ENCODE measurements at places on chromosomes 7 and 10. TPM values are rescaled to one million over a fixed set of nuclear protein-coding genes. Genes with fewer than 3 reads are reported as not detected.

GRCh38 chr10:47140761-47141348 is 159.1 kb upstream of the GDF10 start:
- no peaks in the 10 kb centered on the region for H3K36me3 ChIP-seq
- no peak overlapping the region for H3K4me3 ChIP-seq

DNA sequence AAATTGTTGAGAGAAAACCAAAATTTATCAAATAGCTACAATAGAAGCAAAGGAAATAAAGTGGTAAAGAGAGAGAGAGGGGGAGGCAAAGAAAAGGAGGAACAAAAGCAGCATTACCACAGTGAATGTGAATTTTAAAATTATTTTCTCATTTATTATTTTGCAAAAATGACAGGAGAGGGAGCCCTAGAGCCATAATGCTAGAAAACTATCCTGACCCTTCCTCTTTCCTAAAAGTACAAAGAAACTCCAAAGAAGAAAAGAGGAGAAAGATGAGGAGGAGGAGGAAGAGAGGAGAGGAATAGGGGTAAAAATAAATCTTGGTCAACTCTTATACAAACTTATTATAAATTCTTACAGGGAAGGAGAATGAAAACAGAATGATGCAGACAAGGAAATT is 921.5 kb downstream of the NRG3 start:
- H3K27me3 ChIP-seq: no peaks in the 10 kb centered on the region
- no peak overlapping the region for H3K4me3 ChIP-seq
- no peak for DNase-seq
- H3K27ac ChIP-seq: no peak overlapping the region
- no peaks in the 10 kb centered on the region for H3K4me1 ChIP-seq

GRCh38 chr10:61804414-61804813 is 97.1 kb upstream of the ARID5B start:
- H3K27ac ChIP-seq: no peak overlapping the region
- no peak for DNase-seq

- no peaks in the 10 kb centered on the region for H3K36me3 ChIP-seq
- H3K27ac ChIP-seq: no peak overlapping the region
- no peaks in the 10 kb centered on the region for H3K27me3 ChIP-seq
- no peak for DNase-seq
- no peaks in the 10 kb centered on the region for H3K4me1 ChIP-seq
- no peak overlapping the region for H3K4me3 ChIP-seq
Observed at GRCh38 chr7:80977751-80978150, 58.9 kb upstream of the SEMA3C start.

DNA sequence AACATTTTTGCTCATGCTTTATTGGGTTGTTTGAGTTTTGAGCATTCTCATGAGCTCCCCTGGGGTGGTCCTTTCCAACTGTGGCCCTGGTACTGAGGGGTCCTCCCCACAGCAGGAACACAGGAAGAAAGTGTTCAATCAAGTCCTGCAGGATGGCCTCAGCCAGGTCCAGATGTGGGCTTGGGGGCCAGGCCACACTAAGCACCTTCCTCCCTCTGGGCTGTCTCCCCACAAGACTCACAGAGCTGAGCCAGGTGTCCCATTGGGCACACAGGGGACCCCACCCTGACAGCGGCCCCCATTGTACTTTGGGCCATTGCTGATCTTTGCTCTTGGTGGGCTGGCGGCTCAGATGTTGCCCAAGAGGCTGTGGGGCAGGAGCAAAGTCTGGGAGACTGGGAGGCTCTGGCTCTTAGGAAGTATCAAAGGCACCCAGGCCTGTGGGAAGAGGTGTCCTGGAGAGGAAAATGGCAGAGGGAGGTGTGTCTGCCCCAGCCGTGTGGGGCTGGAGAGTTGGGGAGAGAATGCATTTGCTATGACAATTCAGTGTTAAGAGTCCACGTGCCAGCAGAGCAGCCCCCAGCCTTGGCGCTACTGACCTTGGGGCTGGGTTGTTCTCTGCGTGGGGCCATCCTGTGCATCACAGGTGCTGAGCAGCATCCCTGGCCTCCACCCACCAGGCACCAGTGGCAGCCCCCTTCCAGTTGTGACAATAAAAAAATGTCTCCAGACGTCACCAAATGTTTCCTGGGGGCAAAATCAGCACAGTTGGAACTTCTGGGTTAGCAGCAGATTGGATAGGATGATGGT is 17.8 kb downstream of the SCART1 start:
- H3K4me1 ChIP-seq: no peaks in the 10 kb centered on the region
- no peak for DNase-seq
- no peak overlapping the region for H3K27ac ChIP-seq

DNA sequence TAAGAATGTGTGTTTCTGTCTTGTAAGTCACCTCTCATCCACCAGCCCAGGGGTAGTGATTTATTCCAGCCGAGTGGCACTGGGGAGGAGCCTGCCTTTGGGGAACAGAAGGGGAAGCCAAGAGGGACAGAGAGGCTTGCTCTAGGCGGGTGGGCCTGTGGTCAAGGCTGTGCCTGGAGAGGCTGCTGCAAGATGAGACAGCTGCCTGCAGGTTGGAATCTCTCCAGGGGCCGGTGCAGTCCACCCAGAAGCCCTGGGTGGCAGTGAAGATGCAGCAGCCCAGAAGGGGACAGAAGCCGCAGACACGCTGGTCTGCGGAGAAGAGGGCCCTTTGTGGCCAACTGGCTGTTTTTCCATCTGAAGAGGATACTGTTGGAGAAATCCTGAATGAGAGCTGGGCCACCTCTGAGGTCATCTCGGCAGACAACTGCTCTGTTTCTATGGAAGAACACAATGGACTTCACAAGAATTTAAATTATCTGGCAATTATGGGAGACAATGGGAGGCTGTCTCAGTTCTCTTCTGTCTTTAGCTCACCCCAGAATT is 175.7 kb downstream of the GFRA1 start:
- no peak overlapping the region for H3K4me3 ChIP-seq
- H3K36me3 ChIP-seq: no peaks in the 10 kb centered on the region
- no peak for DNase-seq
- H3K27me3 ChIP-seq: no peaks in the 10 kb centered on the region
- no peaks in the 10 kb centered on the region for H3K4me1 ChIP-seq

DNA sequence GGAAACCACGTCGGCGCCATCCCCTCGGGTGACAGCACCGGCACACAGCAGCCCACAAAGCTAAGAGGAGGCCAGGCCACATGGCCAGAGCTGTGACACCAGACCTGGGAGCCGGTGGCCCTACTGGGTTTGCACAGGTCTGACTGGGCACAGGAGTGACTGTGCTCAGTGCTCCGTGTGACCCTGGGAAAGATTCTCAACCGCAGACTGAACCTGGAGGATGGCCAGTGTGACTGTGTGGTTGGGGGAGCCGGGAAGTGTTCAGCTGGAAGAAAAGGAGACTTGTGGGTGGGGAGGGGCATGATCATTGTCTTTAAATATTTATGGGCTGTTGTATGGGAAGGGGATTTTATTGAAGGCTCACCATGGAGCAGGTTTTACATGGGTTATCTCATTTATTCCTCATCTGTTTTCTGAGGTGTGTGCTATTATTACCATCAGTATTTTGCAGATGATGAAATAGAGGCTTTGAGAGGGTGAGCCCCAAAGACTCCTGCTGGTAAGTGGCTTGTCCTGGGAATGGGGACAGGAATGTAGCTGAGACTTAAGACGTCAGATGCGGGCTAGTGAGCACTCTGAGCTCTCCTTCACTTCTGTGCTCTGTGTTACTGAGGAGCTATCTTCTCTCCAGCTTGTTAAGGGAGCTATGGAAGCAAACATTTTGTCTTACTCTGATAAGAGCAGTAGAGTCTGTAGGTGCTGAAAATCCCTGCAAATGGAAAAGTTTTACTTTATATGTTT is 127.5 kb downstream of the TMEM178B start:
- no peak overlapping the region for H3K4me3 ChIP-seq
- DNase-seq: no peak
- no peaks in the 10 kb centered on the region for H3K36me3 ChIP-seq

DNA sequence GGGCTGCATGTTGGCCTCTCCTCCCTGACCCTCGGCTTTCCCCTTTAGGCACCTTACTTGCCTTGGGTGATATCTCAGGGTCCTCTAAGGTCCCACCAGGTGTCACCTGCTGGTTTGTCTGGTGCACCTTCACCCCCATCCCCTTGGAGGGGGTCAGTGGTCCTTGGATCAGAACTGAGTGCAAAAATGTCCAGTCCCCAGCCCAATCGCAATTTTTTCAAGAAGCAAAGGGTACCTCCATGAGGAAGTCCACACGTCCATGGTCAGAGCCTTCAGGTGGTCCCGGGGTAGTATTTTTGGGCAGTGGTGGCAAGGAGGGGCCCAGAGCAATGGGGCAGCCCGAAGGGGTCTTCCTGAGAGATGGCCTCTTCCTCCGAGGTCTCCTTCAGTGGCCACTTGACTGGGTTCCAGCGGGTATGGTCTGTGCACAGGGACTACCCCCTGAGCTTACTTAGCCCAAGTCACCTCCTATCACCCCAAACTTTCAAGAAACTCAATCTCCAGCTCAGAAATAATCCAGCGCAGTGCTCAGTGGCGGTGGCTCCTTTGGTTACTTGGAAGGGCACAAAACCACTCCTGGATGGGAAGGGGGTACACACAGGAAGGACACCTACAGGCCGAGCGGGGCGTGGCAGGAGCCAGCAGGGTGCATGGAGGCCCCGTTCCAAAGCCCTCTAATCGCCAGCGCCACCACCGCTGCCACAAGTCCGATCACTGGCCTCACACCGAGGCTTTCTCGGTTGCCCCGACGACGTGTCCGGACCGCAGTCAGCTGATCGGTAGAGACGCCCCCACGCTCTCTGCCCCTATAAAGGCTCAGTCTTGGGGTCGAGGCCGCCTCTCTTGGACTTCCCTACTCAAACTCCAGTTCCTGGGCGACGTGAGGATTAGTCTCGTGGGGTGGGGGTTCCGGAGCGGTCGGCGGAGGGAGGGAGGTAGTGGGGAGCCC is 4.5 kb downstream of the SAP25 start:
- peaks cover 6% of the 10 kb centered on the region for H3K36me3 ChIP-seq
- H3K4me3 ChIP-seq: peak overlapping the region; percentile 46
- no peak overlapping the region for H3K27ac ChIP-seq
- peak; percentile 40 for DNase-seq

DNA sequence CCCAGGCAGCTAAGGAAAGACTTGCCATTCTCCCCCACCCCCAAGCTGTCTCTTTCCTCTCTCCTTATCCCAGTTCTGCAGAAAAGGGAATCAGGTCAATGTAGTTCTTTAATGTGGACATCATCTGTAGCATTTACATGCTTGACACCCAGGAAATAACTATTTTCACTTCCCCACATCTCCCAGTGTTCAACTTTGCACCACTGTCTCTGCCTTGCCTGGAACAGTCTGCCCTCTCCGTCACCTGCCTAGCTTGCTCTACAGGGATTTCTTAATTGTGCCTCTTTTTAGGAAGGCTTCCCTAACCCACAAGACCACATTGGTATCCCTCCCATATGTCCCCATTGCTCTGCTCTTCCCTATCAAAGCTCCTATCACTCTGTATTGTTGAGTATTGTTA is 45.9 kb upstream of the TOMM7 start:
- DNase-seq: no peak
- H3K36me3 ChIP-seq: peaks cover 3% of the 10 kb centered on the region
- H3K27ac ChIP-seq: peak overlapping the region; percentile 89
- no peak overlapping the region for H3K4me3 ChIP-seq

DNA sequence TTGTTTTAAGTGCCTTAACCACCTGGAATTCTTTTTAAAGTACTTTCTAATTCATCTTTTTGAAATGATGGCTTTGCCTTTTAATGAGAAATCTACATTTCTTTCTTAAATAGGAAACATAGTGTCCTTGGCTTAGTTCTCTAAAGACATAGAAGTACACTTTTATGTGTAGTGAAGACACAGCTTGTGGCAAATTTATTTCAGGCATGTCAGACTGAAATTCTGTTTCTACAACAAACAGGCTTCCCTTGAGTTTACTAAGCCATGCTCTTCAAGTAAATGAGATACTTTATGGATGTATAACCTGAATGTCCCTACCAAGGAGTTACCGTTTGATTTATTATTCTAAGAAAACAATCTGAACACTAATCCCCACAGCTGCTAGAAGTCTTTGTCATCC is 136.9 kb upstream of the MAGI2 start:
- DNase-seq: no peak
- H3K4me1 ChIP-seq: no peaks in the 10 kb centered on the region
- no peak overlapping the region for H3K4me3 ChIP-seq
- H3K27ac ChIP-seq: no peak overlapping the region
- no peaks in the 10 kb centered on the region for H3K27me3 ChIP-seq
- H3K36me3 ChIP-seq: no peaks in the 10 kb centered on the region

DNA sequence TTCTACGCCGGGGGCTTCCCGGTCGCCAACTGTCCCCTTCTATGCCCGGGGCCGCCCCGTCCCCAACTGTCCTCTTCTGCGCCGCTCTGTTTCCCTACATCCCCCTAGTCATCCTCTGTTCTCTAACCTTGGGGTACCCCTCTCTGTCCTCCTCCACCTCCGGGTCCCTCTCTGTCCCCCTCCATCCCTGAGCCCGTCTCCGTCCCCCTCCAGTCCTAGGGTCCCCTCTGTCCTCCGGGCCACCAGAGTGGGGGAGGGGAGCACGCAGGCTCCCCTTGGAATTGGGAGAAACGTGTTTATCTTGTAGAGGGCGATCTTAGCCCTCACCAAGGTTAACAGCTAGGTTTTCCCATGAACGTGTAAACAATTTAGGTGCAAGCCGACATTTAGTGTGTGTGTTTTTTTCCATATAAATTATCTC is 852 bp upstream of the KLF6 start:
- DNase-seq: peak; percentile 53
- peaks cover 25% of the 10 kb centered on the region for H3K4me1 ChIP-seq
- H3K4me3 ChIP-seq: peak overlapping the region; percentile 93
- H3K27ac ChIP-seq: peak overlapping the region; percentile 100
- peaks cover 15% of the 10 kb centered on the region for H3K36me3 ChIP-seq

- H3K27ac ChIP-seq: no peak overlapping the region
- H3K36me3 ChIP-seq: peaks cover 7% of the 10 kb centered on the region
- peaks cover 5% of the 10 kb centered on the region for H3K4me1 ChIP-seq
- H3K27me3 ChIP-seq: no peaks in the 10 kb centered on the region
- DNase-seq: no peak
Observed at GRCh38 chr7:128299109-128299607, 44.5 kb downstream of the RBM28 start.

DNA sequence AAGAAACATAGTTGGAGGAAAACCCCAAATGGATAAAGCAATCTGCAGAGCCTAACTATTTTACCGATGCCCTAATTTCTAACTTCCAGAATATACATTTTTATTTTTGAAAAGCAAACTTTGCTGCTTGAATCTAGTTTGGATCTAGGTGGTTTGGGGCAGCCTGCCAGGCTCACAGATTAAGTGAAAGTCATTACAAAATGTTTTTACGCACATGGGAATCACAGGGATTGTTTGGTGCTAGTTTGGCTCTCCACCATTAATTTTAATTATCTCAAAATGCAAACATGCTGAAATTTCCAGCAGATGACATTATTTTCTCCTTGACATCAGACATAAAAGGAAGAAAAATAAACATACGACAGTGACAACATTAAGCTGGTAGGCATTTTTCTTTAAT is 166.7 kb upstream of the INHBA start:
- H3K27ac ChIP-seq: no peak overlapping the region
- no peaks in the 10 kb centered on the region for H3K36me3 ChIP-seq
- no peak overlapping the region for H3K4me3 ChIP-seq

The GIMAP2 gene
- 2.1 TPM for total RNA-seq

The CYP2C19 gene
- not detected for total RNA-seq

The ANKRD61 gene
- not detected for total RNA-seq
